ENCODE measurements at places on chromosomes 6 and 20.

DNA sequence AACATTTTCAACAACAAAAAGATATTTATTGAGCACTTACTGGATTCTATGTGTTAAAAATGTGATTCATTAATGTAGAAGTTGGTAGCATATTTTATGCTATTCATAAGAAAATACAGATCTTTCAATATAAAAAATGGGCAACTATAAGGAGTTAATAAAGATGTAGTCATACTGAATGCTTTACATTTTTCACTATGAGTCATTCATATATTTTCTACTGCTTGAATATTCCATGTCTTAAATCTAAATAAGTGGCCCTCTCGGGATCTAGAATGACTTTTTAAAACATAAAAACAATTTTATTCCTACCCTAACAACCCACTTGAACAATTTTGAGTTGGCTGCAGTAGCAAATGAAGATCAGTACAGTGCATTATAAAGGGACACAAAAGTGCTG lies 362.1 kb downstream of the PHF3 start:
- no peak for DNase-seq

DNA sequence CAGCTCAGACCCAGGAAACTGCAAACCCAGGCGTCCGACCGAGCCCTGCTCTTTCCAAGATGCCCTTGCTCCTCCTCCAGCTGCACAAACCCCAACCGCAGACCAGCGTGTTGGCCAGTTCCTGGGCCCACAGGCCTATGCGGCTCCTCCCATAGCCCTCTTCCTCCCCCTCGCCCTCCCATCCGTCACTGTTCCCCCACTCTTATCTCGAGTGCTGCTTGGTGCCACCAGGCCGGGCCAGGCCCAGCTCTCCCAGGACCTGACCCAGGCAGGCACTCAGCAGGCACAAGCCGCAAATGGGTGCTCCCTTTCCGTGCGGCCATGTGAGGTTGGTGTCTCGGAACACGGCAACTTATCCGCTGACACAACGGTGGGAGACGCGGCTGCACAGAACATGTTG lies 28.6 kb downstream of the ADRM1 start:
- no peak for DNase-seq

GRCh38 chr6:160692369-160692959 lies 9.6 kb upstream of the PLG start:
- DNase-seq, result no peak

- no peak for DNase-seq
Observed at GRCh38 chr6:82337688-82338257, 25.8 kb upstream of the TPBG start.

DNA sequence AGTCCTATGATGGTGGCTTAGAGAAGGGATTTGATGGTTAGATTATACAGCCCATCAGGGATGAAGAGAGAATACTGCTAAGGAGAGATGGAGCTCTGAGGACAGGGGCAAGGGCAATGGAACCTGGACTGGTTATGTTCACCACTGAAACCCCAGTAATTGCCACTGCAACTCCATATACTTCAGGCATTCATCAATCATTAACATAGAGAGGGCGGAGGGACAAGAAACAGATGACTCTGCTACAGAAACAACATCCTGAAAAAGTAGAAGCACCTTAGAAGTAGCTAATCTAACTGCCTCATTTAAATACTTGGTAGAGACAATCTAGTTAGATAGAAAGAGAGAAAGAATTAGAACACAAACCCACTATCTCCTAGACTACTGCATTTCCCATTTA lies 89.8 kb downstream of the MDN1 start:
- DNase-seq, result no peak

GRCh38 chr6:72669324-72669723 lies 47.5 kb downstream of the KCNQ5 start:
- DNase-seq, result no peak

GRCh38 chr6:166488076-166488685 lies 98.3 kb downstream of the RAMACL start:
- peak; percentile 22 for DNase-seq

DNA sequence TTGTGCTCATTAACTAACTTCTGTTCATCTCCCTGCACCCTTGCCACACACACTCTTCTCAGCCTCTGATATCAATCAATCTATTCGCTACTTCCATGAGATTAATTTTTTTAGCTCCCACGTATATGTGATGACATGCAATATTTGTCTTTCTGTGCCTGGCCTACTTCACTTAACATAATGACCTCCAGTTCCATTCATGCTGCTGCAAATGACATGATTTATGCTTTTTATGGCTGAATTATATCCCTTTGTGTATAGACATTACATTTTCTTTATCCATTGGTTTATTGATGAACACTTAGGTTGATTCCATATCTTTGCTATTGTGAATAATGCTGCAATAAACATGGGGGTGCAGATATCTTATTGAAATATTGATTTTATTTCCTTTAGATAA lies 50.8 kb upstream of the SPTLC3 start:
- no peak for DNase-seq

GRCh38 chr6:118641042-118641441 lies 10.3 kb downstream of the CEP85L start:
- no peak for DNase-seq

- DNase-seq, result no peak
Observed at GRCh38 chr6:73710948-73711347, 14.9 kb downstream of the CD109 start.

DNA sequence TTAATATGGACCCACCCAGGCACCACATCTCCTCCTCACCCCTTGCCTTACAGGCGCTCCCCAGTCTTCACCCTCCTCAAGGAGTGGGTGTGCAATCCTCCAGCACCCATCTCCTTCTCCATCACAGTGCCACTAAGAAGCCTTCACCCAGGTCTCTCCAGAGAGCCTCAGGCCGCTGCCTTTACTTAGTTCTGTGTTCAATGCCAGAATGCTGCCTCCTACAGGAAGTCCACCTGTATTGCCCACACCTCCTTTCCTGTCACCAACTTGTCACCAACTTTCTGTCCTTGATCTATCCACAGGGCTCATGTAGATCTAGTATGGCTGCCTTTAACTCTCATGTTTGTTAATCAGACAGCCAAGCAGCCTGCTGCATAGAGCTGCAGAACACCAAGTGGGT lies 586 bp upstream of the LST1 start:
- no peak for DNase-seq

DNA sequence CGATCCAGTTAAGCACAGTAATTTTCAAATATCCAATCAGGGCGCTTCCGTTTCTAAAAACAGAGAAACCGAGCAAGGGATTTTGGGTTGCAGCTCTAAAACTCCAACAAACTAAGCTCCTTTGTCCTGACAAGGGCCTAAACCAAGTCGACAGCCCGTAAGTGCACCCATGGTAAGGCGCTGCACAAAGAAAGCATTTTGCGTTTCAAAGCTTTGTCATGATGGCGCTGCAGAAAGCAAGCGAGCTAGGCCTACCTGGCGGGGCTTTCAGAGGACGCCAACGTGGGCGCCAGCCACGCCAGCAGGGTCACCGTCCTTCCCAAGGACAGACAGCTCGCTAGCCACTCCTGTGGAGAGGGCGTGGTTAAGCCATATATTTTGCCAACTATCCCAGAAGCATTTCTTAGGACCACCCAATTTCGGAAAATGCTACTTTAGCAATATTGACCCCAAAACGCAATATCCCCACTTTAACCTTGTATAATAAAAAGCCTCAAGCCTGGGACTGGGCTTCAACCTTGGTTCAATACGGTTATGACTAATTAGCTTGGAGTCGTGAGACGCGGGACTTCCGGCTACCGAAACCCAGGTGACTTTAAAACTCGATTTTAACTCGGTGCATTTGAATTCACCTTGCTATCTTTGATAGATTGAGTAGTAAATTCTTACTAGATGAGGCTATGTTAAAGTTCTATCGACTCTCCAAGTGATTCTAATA lies 53.8 kb downstream of the TRIM38 start:
- no peak for DNase-seq

- no peak for DNase-seq
Observed at GRCh38 chr6:111536910-111537527, 54.0 kb upstream of the REV3L start.

DNA sequence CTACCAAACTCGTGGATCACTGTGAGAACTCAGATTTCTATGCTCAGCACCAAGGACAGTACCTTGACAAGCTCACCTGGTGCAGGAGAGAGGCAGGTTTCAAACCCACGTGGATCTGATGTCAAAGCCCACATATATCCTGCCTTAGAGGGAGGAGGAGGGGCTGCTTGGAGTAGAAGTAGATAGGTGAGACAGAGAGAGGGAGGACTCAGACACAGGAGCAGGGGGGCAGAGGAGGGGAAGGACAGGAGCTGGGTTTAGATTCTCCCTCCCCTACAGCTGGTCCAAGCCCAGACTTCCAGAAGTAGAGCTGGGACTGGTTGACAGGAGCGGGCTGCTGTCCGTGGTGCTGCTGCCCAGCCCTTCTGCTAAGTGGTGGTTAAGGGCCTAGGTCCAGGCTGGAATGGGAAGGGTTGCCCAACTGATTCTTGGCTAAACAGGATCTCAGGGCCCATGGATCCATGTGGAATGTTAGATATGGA lies 77.5 kb downstream of the CDH22 start:
- DNase-seq, result no peak

GRCh38 chr6:46895930-46896329 lies 25.8 kb downstream of the ADGRF5 start:
- no peak for DNase-seq

DNA sequence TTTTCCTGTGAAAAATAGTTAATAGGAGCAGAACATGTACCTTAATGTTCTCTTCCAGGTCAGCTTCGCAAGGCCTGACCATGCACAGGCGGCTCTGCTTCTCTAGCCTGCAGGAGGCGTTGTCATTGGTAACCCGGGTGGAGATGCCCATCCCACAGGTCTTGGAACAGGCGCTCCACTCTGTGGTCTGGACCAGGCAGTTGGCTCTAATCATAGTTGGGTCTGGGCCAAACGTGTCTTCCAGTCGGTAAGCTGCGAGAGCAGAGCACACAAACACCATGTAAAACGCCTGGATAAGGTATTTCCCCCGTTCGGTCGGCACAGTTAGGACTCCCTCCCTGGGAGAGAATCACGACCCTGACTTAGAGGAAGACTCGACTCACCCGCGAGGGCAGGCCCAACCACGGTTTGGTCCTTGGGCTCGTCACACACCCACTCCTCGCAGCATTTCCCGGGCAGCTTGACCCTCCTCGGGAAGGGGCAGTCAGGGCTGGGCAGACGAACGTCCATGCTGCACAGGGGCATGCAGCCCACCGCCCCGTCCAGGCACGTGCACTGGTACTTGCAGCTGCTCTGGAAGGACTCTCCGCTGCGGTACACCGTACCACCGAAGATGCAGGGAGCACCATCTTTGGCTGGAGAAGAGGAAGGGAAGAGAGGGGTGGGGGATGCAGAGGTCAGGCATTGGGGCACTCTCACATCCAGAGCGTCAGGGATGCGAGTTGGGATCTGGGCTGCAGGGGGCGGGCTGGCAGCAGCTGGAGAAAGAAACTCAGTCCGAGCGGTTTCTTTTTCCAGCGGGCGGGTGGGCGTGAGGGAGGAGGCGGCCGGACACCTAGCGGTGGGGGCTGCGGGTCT lies 1.0 kb downstream of the CCN2 start:
- peak; percentile 44 for DNase-seq

Measured in brain (organoid and tissue), 16 donors.